ENCODE measurements at places on chromosomes 13 and 19.
A peak's percentile ranks its signal among the peaks of the same experiment; 100 is the strongest.

- DNase-seq = no peak
Measured at GRCh38 chr13:30848332-30849027, 57.6 kb upstream of the MEDAG start.

- DNase-seq = no peak
Measured at GRCh38 chr13:20801707-20802106, 27.9 kb upstream of the EEF1AKMT1 start.

- no peak for DNase-seq
Measured at GRCh38 chr19:8320564-8321066, 560 bp downstream of the NDUFA7 start.

DNA sequence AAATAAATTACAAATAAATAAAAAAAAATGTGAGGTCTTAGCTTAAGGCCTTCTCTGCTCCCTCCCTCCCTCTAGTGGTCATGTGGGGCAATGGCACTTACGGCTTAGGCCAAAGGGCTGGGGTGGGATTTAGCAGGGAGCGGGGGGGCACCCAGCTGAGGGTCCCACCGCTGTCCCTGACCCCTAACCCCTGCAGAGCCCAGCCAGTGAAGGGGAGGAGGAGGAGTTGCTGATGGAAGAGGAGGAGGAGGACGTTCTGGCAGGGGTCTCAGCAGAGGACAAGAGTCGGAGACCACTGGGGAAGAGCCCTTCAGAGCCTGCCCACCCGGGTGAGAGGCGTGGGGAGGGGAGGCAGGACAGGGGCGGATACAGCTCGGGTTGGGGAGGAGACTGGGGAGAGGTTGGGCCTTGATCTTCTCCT lies 9.3 kb downstream of the MPND start:
- peak; percentile 63 for DNase-seq

GRCh38 chr19:48745208-48745995 lies 1.3 kb downstream of the IZUMO1 start:
- peak; percentile 40 for DNase-seq

- no peak for DNase-seq
Measured at GRCh38 chr13:112447306-112447705, 71.2 kb downstream of the SPACA7 start.

DNA sequence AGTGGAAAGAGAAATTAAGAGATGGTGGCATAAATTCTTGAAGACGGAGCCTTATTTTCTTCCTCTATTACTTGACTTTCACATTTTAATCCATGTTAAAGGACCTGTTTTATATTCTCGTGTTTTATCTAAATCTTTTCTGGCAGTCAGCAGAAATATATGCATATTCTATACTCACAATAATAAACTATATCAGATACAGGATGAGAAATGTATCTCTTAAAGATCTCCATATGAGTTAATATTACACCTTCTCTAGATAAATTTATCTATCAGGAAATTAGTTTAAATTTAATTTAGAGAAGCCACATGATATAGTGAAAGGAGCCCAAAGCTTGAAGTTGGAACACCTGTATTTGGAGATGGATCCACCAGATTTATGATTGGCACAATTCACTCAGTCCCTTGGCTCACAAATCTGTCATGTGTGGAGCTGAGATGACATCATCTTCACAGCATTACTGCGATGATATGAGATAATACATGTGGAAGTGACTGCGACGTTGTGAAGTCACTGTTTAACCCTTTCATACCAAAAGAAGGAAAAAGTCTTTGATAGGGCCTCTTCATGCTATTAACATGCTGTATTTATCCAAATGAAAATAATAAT lies 216.4 kb downstream of the FGF14 start:
- DNase-seq = no peak

GRCh38 chr13:85728811-85729210 lies 70.4 kb downstream of the SLITRK6 start:
- DNase-seq = no peak

DNA sequence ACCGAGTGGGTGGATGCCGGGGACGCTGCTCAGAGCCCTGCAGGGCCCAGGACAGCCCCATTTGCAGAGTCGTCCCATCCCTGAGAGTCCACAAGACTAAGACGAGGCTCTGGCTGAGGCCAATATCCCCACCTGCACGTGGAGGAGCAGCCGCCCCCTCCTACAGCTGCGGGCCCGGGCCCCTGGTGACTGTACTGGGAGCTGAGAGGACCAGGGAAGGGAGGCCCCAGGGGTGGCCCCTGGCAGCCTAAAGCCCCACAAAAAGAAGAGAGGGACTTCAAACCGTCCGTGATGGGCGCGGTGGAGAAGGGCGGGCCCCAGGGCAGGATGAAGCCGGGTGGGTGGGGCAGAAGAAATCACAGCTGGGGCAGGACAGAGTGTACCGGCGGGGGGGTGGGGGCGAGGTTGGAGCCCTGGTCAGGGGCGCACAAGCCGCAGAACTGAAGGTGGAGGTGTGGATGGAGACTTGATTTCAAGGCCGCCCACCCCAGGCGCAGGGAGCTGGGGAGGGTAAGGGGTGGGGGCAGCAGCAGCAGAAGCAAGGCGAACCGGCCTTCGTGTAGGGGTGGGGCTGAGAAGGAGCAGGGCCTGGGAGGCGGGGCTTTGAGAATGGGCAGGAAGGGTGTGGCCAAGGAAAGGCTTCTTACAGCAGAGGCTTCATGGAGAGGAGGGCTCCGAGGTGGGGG lies 12.9 kb downstream of the CFD start:
- DNase-seq = peak; percentile 60

GRCh38 chr13:46759846-46760245 lies 37.1 kb downstream of the ESD start:
- no peak for DNase-seq

DNA sequence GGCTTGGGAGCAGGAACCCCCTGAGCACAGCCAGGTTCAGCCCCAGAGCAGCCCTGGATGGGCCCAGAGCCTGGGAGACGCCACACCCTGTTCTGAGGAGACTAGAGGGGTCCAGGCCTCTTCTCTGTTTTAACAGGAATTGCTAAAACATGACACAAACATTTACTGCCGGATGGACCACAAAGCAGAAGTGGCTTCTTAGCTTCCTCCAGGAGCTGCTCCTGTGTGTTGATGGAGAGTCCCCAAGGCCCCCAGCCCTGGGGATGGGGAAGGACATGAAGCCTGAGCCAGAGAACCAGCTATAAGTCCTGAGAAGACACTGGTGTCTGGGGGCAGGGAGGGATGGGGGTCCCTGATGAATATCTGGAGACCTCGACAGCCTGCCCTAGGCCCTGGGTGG lies 14.6 kb downstream of the CEACAM3 start:
- DNase-seq = no peak

DNA sequence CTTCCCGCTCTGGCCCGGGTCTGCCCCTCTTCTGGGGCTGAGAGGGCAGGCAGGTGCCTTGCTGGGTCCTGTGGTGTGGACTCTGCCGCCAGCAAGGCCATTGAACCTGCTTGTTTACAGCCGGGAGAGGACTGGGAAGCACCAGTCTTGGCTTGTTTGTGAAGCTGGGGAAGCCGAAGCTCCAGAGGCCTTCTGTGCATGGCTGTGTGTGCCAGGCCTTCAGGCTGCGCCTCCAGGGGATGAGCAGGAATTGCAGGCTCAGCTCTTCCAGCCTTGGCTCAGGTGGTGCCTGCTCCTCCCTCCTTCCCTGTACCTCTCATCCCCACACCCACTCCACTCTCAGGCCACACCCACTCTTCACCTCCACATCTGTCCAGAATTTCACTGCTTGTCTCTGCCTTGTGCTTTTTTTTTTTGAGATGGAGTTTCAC lies 17.5 kb downstream of the NDUFB7 start:
- DNase-seq = no peak

- no peak for DNase-seq
Measured at GRCh38 chr13:80726868-80727267, 385.9 kb upstream of the SPRY2 start.

- no peak for DNase-seq
Measured at GRCh38 chr13:100534147-100534843, 54.3 kb downstream of the GGACT start.

DNA sequence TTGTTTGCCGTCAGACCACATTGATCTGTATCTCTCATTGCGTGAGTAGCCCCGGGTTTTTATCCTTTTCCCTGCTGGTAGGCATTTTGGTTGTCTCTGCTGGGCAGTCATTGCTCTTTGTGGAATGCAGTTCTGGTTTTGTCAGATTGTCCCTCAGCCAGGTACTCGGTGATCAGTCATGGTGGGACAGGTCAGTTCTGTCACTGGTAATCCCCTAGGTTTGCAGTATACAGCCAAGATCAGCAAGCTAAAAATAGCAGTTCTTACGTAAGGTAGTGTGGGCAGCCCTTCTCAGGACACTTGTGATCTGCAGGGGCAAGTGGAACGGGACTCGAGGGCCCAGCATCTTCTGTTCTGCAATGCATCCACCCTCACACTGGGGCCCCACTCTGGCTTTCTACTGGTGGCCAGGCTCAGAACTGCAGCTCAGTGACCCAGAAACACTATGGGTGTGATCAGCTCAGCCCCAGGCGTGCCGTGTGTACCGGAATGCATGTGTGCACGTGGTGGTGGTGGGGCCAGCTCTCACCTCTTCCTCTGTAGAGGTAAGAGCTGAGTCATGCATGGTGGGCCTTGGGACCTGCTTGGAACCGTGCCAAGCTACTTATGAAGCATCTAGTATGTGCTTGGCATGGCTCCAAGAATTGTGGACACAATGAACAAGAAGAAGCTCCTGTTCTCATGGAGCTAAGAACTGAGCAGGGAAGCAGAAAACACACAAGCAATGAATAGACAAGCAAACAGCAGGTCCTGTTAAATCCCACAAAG lies 6.3 kb downstream of the PLEKHF1 start:
- DNase-seq = peak; percentile 86

Data from activated T-cell treated with anti-CD3 and anti-CD28 coated beads, Interleukin-2, amount 50 U/mL, for 4 hours (primary cell).